ENCODE measurements at places on chromosomes 11 and 22.
A peak's percentile ranks its signal among the peaks of the same experiment; 100 is the strongest.

DNA sequence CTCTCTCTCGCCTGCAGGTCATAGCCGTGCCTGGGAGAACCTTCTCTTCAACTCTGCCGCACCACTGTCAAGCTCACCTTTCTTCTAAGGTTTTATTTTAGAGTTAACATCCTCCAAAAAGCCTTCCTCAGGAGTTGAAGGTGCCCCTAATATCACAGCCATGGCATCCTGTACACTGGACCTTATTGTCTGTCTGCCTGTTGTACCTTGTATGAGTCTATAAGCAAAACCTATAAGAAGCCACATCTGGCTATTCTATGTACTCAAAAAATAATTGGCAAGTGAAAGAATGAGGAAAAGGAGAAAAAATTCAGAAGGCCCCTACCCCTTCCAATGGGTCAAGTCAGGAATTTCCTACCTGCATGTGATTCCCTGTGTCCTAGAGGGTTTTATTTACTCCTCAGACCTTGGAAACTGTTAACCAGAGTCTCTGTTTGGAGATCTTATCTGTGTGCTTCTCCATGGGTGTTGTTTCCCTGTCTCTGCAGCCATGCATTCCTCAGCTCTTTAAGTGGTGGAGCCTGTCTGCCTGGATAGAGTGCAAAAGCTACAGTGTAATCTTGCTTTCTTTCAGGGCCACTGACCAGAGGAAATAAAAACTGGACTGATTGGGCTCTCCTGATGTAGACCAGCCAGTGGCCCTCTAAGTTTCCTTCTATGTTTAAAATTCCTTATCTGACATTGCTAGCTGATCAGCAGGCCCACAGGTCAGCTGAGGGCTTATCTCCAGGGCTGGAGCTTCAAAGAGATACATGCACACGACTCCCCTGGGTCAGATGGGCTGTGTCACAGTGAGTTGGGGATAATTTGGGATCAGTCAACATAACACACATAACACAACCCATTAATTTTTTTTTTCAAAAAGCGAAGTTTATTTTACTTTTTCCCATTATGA is 37.6 kb upstream of the TMEM135 start:
- no peak for DNase-seq

- peak; percentile 21 for DNase-seq
These were observed 82.2 kb downstream of the FLI1 start for GRCh38 chr11:128776069-128776423.

DNA sequence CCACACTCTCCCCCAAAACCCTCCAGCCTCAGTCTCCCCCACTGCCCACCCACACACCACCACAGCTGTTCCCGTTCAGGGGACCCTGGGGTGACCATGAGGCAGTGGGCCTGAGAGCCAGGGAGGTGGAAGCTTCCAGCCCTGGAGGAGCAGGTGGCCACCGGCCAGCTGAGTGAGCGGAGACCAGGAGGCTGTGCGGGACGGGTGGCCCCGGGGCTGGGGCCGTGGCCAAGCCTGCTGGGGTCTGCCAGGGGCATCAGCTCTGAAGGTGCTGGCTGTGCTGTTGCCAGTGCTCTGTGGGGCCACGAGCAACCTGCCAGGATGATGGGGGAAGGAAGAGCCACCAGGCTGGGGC is 26.0 kb downstream of the OSBPL5 start:
- no peak for DNase-seq

- no peak for DNase-seq
These were observed 21.6 kb upstream of the SLC22A12 start for GRCh38 chr11:64569300-64569970.

GRCh38 chr11:9899676-9900075 is 235.8 kb downstream of the SWAP70 start:
- DNase-seq, result no peak

- DNase-seq, result no peak
These were observed 77.6 kb upstream of the SESN3 start for GRCh38 chr11:95308512-95309035.

DNA sequence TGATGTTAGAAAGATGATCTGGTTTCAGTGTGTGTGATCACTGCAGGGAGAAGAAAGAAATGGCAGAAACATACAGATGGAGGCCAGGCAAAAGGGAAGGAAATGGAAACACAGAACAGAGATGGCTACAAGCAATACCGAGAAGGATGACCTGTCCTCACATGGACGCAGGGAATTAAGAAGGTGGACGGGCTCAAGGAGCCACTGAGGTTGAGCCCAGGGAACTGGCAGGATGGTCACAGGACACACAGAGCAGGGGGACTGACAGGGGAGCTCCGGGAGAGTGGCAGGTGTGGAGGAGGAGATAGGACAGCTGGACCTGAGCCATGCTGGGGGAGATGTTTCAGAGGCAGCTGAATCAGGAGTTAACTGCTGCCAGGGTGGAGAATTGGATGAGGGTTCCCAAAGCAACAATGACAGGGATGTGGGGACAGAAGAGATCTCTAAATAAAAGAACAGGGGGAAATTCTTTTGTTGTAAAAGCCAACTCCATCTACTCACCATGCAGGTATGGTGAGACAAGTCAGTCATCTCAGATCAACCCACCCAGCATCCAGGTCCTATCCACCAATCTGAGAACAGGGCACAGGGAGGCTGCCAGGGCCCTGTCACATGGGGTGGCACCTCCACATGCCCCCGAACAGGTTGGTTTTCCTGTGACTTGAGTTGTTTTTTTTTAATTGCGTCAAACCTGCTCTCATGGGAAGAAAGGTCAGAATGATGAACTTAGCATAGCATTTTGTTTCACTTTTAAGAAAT is 26.3 kb downstream of the KLHL22 start:
- DNase-seq, result no peak

DNA sequence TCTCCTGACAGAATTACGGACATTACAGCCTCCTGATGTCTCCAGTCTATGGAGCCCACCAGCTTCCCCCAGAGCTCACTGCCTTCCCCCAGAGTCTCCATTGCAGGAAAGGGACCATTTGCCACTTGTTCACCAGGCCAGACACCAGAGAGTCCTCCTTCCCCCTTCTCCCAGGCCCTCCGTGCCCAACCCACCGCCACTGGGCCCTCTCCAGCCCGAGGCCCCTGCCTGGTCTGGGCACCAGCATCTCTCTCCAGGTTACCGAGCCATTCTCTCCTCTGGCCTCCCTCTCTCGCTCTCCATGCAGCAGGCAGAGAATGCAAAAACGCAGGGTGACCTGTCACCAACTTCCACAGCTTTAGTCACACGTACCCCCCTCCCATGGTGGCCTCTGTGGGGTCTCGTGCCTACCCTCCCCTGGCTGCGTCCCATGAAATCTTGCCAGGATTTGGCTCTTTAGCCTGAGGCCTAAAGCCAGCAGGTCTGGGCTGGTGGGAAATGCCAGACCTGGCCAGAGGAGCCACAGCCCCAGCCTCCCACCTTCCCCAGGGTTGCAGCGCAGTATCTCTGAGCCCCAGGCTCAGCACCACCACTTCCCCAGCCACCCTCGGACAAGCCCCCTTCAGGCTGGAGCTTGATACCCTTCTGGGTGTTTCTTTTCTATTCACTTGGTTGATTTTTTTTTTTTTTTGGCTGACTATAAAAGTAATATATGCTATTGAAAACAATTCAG is 6.8 kb upstream of the SERPINH1 start:
- no peak for DNase-seq

DNA sequence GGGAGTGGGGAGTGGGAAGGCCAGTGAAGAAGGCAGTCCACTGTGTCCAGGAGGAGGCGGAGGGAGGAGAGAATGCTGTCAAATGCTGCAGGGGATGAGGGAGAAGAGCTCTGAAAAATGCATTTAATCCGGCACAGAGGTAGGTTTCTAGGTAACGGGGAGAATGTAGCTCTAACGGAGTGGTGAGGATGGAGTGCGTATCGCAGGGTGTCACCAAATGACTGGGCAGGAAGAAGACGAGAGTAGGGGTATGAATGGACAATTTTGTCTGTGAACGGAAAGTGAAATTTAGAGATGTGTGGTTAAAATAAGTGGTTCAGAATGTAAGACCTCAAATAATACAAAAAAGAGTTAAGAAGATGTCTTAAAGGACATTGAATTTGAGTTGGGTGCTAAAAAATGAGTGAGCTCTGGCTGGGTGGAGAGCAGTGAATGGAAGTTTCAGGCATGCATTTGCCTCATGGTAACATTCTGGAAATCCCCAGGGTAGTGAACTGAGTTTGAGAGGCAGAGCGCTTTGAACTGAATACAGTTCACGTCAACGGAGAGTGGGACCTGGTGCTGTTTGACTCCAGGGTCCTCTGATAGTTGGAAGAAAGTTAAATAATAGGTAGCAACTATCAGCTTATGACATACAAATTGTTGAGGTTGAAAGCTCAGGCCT is 81.3 kb upstream of the CADM1 start:
- DNase-seq, result no peak

- DNase-seq, result peak; percentile 14
These were observed 47.3 kb downstream of the PLAAT5 start for GRCh38 chr11:63443714-63444113.

DNA sequence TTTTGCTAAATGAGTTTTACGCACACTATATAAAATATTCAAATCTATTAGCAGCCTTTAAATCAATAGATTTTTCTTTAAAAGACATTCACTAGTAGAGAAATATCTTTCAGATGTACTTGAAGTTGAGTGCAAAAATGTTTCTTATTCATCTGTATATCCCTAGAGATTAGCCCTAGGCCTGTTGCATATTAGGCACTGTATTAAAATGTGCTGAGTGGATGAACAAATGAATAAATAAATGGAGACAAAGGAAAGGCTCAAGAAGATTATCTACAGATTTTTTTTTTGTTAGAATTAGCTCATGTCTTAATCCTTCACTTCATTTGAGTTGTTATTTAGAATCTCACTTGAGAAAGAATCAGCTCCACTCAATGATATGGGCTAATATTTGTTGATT is 12.0 kb upstream of the MMP13 start:
- DNase-seq, result no peak

DNA sequence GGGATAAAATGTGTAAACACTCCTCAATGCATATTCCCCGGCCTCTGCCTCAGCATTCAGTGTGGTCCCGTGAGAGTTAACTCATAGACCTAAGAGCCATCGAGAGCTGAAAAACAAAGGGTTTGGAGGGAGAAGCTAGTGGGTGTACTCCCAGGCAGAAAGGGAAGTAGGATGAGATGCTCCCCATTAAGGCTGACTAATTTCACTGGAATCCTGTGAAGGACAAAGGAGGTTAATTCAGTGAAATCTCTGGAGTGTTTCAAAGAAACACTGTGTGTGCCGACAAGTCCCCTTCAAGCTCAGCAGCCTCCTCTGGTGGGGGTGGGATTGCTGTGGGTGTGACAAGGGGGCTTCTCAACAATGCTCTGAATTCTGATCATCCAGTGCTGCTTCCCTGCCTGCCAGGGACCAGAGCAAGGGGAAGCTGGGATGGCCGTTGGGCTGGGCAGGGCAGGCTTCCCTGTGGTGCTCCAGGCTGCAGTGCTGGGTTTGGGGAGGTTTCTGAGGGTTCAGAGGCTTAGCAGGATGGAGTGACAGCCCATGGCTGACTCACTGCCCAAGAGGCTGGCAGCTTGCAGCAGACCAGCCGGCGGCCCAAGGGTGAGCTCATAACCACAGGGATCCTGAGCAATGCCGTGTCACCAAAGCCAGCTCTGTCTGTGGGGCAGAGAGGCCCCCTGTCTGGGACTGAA is 61.4 kb upstream of the BMAL1 start:
- DNase-seq, result no peak

GRCh38 chr22:20056696-20057386 is 23.2 kb upstream of the DGCR8 start:
- DNase-seq, result no peak

DNA sequence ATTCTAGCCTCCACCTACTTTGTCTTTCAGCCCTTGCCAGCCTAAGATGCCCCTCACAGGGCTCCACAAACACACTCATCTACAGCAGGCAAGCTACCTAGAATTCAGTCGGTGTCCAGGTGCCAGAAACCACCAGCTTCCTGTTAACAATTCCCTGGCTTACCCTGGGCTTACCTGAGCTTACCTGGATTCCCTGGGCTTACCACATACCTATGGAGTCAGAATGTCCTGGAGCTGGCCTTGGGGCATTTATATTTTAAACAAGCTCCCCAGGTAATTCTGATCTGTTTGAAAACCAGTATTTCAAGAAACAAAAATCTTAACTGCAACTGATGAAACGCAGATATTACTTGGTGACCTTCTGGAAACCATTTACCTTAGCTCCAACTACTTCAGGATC is 123.6 kb downstream of the SLC1A2 start:
- DNase-seq, result no peak

DNA sequence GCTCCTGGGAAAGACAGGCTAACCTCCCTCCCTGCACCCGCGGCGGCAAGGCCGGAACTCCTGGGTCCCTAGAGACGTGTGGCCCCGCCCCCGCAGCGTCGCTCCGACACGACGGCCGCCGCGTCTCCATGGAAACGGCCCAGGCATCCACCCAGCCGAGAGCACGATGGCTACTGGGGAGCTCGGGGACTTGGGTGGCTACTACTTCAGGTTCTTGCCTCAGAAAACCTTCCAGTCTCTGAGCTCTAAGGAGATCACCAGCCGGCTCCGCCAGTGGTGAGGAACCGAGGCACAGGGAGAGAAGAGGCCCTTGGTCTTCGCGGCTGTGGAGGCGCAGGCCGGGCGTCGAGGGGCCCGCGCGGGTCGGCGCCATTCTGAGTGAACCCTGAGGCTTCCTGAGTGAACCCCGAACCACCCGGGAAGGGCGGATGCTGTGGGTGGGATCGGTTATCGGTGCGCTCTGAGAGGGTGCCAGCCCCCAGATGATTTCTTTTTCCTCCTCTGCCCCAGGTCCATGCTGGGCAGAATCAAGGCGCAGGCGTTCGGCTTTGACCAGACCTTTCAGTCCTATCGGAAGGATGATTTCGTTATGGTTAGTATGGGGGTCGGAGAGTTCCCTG is at the start of gene CFAP300:
Gene CFAP300 (plus strand): TSS at position 133 of the 620 bp plus-strand sequence. CDS start 34 bp downstream, at position 167.
- peak; percentile 35 for DNase-seq

GRCh38 chr11:72013765-72014711 is 15.3 kb downstream of the IL18BP start:
- DNase-seq, result no peak

DNA sequence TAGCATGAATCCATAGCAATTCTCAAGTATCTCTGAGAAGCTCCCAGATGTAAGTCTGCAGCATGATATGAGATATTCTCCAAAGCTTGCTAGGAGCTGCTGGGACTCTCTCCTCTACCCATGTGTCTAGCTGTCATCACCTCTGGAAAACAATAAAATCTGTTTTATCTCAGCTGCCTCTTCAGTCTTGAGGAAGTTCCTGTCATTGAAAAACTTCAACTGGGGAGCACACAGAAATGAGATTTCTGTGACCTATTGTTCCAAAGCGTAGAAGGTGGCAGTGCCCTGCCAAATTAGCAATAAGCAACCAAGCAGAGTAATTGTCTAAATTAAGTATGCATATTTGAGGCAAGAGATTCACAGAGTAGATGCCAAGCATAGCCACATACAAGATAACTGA is 1380.6 kb upstream of the RAG2 start:
- DNase-seq, result no peak

DNA sequence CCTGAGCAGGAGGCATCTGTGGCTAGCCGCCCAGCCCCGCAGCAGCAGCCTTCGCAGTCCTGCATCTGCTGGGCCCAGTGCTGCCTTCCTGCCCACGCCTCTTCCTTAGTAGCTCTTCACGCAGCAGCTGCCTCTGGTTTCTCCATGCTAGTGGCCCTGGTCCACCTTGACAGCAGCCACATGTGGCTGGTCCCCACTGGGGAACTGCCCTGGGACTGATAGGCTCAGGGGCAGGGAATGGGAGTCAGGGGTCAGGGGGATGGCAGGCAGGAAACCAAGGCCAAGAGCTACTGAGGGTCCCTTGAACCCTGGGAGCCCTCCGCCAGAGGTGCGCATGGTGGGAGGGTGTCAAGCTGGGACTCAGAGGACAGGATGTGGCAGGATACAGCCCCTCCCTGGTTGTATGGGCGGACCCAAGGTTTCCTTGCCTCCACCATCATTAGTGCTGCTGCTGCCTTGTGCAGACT is 99.4 kb upstream of the PITPNB start:
- no peak for DNase-seq

GRCh38 chr11:86795949-86796348 is 4.4 kb upstream of the PRSS23 start:
- DNase-seq, result no peak

Measured in activated naive CD4-positive, alpha-beta T cell treated with anti-CD3 and anti-CD28 coated beads, Interleukin-2, amount 50 U/mL, for 16 hours (primary cell).